Stimulated activated CD8-positive, alpha-beta memory T cell treated with anti-CD3 and anti-CD28 coated beads, Interleukin-4, amount 100 ng/mL, for 24 hours (primary cell): ENCODE measurements at places on chromosomes 3 and 15.

- DNase-seq, result no peak
Measured at GRCh38 chr3:10010421-10010877, 15.8 kb upstream of the FANCD2 start.

- no peak for DNase-seq
Measured at GRCh38 chr15:39235084-39235795, 345.6 kb upstream of the THBS1 start.

GRCh38 chr15:57218826-57219576 is 157.3 kb upstream of the CGNL1 start:
- DNase-seq, result no peak

GRCh38 chr3:164419220-164419619 is 659.1 kb downstream of the SI start:
- DNase-seq, result no peak

GRCh38 chr3:114427285-114428043 is 133.6 kb downstream of the TIGIT start:
- DNase-seq, result no peak

- DNase-seq, result no peak
Measured at GRCh38 chr15:92749216-92749615, 93.6 kb upstream of the FAM174B start.

GRCh38 chr3:108133858-108134554 is 43.2 kb upstream of the CD47 start:
- no peak for DNase-seq
